ENCODE measurements at places on chromosomes 7 and 10.

- DNase-seq, result no peak
Observed at GRCh38 chr7:76294344-76295024, 8.0 kb upstream of the HSPB1 start.

DNA sequence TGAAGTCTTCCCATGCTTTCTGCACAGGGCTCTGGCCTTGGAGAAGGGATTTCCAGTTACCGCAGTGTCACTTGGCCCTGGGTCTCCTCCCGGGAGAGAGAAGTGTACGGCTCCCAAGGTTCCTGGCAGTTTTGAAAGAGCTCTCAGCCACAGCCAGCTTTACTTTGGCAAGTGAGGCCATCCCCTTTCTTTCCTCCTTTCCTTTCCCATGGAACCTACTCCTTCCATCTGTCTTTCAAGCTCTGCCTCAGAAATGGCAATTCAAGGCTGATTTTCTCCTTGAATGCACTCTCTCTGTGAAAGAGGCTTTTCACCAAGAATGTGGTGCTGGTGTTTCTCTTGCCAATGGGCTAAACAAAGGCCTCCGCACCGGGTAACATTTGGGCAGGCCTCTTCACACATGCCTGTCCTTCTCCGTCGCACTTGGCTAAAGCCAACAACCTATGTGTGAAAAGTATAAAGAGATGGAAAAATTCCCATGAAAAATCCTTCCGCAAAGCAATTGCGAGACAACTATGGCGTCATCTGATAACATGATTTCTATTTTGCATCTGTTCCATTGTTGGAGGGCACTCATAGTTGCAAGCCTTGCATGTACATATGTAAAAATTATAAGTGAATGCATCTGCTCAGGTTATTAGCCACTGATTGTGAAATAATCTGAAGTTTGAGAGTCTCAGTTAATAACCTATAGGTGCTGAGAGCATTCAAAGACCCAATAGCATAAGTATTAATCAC is 125.4 kb downstream of the PFKFB3 start:
- no peak for DNase-seq

- no peak for DNase-seq
Observed at GRCh38 chr7:1233333-1234048, 819 bp downstream of the UNCX start.

GRCh38 chr7:135161669-135162068 is 8.8 kb downstream of the CYREN start:
- DNase-seq, result no peak

Measured in endothelial cell (in vitro differentiated cells).